Ovary (tissue), 10 donors: ENCODE measurements at places on chromosomes 6 and 20. TPM values are rescaled to one million over a fixed set of nuclear protein-coding genes. Genes with fewer than 3 reads are reported as not detected.
A peak's percentile ranks its signal among the peaks of the same experiment; 100 is the strongest.

PTCRA gene
- not detected for polyA plus RNA-seq

MATN4 gene
- polyA plus RNA-seq: not detected

- no peak overlapping the region for H3K27ac ChIP-seq
- no peaks in the 10 kb centered on the region for H3K27me3 ChIP-seq
- H3K4me3 ChIP-seq: no peak overlapping the region
- no peak for DNase-seq
- no peaks in the 10 kb centered on the region for H3K36me3 ChIP-seq
Observed at GRCh38 chr6:157117431-157118095, 205.8 kb downstream of the TMEM242 start.

DNA sequence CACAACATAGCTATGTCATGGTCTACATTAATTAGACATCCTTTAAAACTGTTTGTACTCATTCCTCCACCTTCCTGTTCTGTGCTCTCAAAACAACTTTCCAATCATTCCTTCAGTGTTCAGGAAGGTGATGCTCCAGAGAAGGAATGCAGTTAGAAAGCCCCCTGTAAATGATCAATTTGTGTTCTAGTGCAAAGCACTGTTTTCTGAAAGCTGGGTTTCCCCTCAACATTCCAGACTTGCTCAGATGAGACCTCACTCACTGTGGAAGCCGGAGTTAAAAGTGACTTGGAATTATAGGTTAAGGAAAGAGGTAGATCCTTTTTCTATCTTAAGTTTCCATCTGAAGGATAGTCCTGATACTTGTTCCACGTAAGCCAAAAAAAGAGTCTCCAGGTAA lies 95.9 kb downstream of the BMP2 start:
- peaks cover 10% of the 10 kb centered on the region for H3K4me1 ChIP-seq
- DNase-seq: no peak
- H3K27me3 ChIP-seq: no peaks in the 10 kb centered on the region
- no peak overlapping the region for H3K4me3 ChIP-seq
- no peak overlapping the region for H3K27ac ChIP-seq

DAAM2 gene
- polyA plus RNA-seq: 9.8 TPM

GRCh38 chr20:38828514-38829295 lies 23.2 kb downstream of the PPP1R16B start:
- H3K4me3 ChIP-seq: no peak overlapping the region
- no peaks in the 10 kb centered on the region for H3K36me3 ChIP-seq
- H3K27me3 ChIP-seq: no peaks in the 10 kb centered on the region
- no peak for DNase-seq
- H3K4me1 ChIP-seq: no peaks in the 10 kb centered on the region
- no peak overlapping the region for H3K27ac ChIP-seq

- no peaks in the 10 kb centered on the region for H3K27me3 ChIP-seq
- H3K27ac ChIP-seq: no peak overlapping the region
- no peaks in the 10 kb centered on the region for H3K36me3 ChIP-seq
- DNase-seq: no peak
- peaks cover 5% of the 10 kb centered on the region for H3K4me1 ChIP-seq
Observed at GRCh38 chr6:19032591-19033295, 645.6 kb downstream of the RNF144B start.

GRCh38 chr6:134358320-134358719 lies 40.4 kb upstream of the SGK1 start:
- no peak overlapping the region for H3K27ac ChIP-seq
- H3K4me1 ChIP-seq: no peaks in the 10 kb centered on the region
- H3K36me3 ChIP-seq: no peaks in the 10 kb centered on the region
- H3K27me3 ChIP-seq: no peaks in the 10 kb centered on the region

RSPO3 gene
- polyA plus RNA-seq: 35.9 TPM

ID1 gene
- 86.9 TPM for polyA plus RNA-seq

DNA sequence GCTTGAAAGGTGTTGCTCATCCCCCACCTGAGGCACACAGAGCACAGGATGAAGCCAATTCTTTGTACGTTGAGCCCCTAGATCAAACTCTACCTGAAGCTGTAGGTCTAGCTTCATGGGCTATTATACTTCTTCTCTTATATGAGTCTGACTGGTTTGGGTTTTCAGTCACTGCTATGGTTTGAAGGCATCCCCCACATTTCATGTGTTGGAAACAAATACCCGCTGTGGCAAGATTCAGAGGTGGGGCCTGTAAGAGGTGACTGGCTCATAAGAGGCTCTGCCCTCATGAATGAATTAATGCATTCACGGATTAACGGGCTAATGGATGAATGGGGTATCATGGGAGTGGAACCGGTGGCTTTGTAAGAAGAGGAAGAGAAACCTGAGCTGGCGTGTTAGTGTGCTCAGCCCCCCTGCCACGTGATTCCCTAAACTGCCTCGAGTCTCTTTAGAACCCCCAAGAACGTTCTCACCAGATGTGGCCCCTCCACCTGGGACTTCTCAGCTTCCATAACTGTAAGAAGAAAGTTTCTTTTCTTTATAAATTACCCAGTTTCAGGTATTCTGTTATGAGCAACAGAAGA lies 39.2 kb downstream of the PREX1 start:
- no peaks in the 10 kb centered on the region for H3K36me3 ChIP-seq
- no peak for DNase-seq
- H3K27ac ChIP-seq: no peak overlapping the region
- no peaks in the 10 kb centered on the region for H3K27me3 ChIP-seq

LAMP5 gene
- polyA plus RNA-seq: 11.5 TPM

CALHM6 gene
- 14.0 TPM for polyA plus RNA-seq

DNA sequence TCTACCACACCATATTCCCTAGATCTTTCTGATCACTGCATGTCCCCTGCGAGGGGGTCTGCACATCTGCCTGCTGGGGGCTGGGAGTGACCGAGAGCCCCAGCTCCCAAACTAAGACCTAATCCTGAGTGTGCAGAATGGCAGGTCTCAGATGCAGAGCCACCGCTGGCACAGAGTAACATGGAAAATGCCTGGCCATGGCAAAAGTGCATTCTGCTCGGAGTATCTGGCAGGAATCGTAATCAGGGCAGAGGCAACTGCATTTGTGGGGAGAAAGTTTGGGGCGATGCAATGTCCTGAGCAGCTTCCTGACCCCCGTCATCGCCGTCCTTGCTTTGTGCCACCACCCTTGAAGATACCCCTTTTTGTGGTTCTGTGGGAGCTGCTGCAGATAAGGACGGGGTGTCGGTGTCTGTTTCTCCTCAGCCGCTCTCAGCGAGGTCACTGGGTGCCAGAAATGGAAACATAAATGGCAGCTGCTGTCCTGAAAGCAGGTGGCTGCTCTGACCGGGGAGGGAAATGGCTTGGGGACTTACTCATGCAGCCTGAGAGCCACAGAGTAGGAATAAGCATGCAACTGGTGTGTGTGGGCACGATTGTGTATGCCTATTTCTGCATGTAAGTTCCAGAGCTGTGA lies 157.9 kb downstream of the LY86 start:
- peaks cover 9% of the 10 kb centered on the region for H3K4me1 ChIP-seq
- H3K27ac ChIP-seq: no peak overlapping the region
- H3K4me3 ChIP-seq: no peak overlapping the region
- no peak for DNase-seq
- H3K27me3 ChIP-seq: no peaks in the 10 kb centered on the region

DNA sequence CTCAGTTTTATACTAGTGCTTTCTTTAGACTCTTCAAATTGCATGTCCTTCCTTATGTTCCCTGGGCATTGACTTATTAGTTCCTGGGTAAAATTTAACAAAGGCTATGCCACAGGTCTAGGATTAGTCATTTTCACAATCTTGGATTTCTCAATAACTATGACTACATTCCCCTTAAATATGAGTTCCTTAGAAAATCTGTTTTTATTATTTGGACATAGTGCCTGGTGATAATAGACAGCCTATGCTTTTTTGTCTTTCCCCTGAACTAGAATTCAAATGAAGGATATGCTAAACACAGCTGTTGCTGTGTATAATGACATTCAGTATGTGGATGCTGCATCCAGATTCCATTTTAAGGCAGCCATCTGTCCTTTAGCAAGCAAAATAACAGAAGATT lies 1252.8 kb upstream of the GJE1 start:
- no peaks in the 10 kb centered on the region for H3K27me3 ChIP-seq
- H3K36me3 ChIP-seq: no peaks in the 10 kb centered on the region
- H3K4me3 ChIP-seq: no peak overlapping the region
- no peak overlapping the region for H3K27ac ChIP-seq
- no peaks in the 10 kb centered on the region for H3K4me1 ChIP-seq

DNA sequence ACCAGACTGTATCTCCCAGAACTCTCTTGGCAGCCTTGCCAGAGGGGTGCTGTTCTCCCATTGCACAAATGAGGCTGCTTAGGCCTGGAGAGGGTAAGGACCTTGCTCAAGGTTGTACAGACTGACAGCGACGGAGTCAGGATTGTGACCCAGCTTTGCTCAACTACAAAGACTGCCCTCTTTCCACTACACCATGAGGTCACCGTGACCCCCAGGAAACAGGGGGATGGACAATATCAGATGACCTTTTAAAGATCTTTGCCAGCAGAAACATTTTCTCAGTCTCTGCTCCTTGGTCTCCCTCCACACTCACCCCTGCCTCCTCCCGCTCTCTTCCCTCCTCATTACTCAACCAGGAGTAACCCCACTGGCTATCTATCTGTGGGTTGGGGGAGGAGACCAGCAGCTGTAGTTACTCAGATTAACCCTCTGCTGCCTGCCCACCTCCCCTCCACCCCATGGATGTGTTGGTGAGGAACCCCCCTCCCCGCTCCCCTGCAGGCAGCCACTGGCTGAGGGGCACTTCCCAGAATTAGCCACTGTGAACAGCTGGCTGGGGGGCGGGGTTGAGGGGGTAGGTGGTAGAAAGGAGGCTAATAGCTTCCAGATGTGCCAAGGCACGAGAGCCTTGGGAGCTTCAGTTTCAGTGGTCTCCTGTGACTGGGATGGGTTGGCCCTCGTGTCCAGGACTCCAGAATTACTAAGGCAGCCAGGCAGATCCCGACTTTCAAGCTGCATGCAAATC lies 26.9 kb upstream of the MRPS18A start:
- H3K36me3 ChIP-seq: no peaks in the 10 kb centered on the region
- peak; percentile 64 for DNase-seq
- no peak overlapping the region for H3K4me3 ChIP-seq
- H3K27me3 ChIP-seq: no peaks in the 10 kb centered on the region

DNA sequence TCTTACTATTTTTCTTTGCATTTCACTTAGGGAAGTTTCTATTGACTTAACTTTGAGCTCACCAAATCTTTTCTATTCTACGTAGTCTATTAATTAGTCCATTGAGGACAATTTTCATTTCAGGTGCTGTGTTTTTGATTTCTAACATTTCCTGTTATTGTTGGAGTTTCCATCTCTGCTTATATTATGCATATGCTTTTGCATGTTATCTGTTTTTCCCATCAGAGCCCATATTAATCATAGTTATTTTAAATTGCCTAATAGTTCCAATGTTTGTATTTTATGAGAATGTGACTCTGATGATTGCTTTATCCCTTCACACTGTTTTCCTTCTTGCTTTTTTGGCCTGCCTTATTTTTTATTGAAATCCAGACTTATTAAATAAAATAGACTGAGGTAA lies 414.5 kb upstream of the OPRM1 start:
- no peak for DNase-seq
- no peaks in the 10 kb centered on the region for H3K36me3 ChIP-seq
- H3K27me3 ChIP-seq: no peaks in the 10 kb centered on the region
- no peak overlapping the region for H3K27ac ChIP-seq
- H3K4me3 ChIP-seq: no peak overlapping the region
- no peaks in the 10 kb centered on the region for H3K4me1 ChIP-seq

GRCh38 chr20:2706688-2707352 lies 14.2 kb downstream of the EBF4 start:
- no peaks in the 10 kb centered on the region for H3K4me1 ChIP-seq
- H3K36me3 ChIP-seq: no peaks in the 10 kb centered on the region
- H3K4me3 ChIP-seq: no peak overlapping the region
- no peaks in the 10 kb centered on the region for H3K27me3 ChIP-seq

LTA gene
- polyA plus RNA-seq: 0.43 TPM

DNA sequence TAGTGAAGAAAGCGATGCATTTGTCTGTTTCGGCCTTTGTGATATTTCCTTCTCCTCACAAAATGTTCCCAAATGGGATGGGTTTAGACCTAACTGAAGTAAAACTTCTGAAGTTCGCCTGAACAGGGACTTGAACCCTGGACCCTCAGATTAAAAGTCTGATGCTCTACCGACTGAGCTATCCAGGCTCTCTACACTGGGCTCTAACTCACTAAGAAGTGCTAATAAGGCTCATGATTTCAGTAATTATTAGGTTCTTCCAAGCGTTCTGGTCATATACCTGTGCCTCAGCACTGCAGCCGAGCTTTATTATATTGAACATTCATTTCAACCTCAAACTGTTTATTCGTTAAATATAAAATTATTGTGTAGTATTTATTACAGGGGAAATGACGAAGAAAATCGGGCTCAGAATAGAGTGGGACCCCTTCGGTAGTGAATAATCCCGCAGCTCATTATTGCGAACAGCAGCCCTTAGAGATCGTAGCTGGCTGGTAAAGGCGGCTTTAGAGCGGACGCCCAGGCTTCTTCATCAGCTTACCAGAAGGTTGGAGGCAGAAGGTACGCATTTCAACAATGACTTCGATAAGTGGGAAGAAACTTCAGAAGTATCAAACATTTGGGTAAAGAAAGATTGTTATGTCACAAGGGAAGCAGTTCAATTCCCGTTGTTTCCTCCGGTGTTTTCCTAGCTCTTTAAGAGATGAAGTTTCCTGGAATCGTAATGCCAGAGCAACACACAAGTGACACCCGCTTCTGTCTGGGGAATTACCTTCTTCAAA lies 119.0 kb upstream of the ZNF184 start:
- H3K4me1 ChIP-seq: no peaks in the 10 kb centered on the region
- no peak for DNase-seq
- H3K27ac ChIP-seq: no peak overlapping the region
- no peaks in the 10 kb centered on the region for H3K36me3 ChIP-seq
- H3K4me3 ChIP-seq: no peak overlapping the region

DNA sequence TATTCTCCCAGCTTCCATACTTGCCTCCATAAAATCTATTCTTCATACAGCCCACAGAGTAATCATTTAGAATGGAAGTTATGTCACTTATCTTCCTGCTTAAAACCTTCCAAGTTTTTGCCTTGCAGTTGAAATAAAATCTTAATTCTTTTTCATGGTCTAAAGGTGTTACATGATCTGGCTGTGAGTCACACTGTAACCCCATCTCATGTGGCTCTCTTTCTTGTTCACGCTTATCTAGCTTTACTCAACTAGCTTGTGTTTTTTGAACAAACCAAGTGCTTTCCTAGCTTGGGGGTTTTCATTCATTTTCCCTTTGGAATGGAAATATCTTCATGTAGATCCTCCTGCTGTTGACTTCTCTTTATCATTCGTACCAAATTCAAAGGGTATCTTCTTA lies 23.6 kb upstream of the THEMIS start:
- DNase-seq: no peak
- H3K27me3 ChIP-seq: no peaks in the 10 kb centered on the region
- H3K4me1 ChIP-seq: no peaks in the 10 kb centered on the region
- no peaks in the 10 kb centered on the region for H3K36me3 ChIP-seq
- no peak overlapping the region for H3K4me3 ChIP-seq
- H3K27ac ChIP-seq: no peak overlapping the region

DNA sequence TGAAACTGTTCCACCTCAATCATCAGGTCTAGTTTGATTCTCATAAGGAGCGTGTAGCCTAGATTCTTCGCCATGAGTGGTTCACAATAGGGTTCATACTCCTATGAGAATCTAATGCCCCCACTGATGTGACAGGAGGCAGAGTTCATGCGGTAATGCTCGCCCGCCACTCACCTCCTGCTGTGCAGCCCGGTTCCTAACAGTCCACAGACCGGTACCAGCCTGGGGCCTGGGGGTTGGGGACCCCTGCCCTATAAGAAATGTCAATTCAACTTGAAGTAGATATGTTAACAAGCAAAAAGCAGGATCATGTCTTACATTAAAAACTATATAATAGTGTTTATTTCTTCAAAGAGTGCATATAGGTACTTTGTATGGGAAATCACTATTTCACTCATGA lies 216.5 kb downstream of the COL19A1 start:
- H3K4me3 ChIP-seq: no peak overlapping the region
- no peak for DNase-seq
- no peaks in the 10 kb centered on the region for H3K4me1 ChIP-seq
- no peaks in the 10 kb centered on the region for H3K27me3 ChIP-seq
- H3K27ac ChIP-seq: no peak overlapping the region
